ENCODE measurements at places on chromosomes 1 and 21. TPM values are rescaled to one million over a fixed set of nuclear protein-coding genes. Genes with fewer than 3 reads are reported as not detected.

- no peak for DNase-seq
Measured at GRCh38 chr1:225426395-225427234, 1.2 kb downstream of the LBR start.

GRCh38 chr1:183272390-183272848 is 86.4 kb downstream of the LAMC2 start:
- DNase-seq, result no peak

GRCh38 chr1:151972542-151973248 is 21.0 kb downstream of the S100A10 start:
- no peak for DNase-seq

- DNase-seq, result no peak
Measured at GRCh38 chr1:25700626-25701025, 84.0 kb downstream of the MAN1C1 start.

DNA sequence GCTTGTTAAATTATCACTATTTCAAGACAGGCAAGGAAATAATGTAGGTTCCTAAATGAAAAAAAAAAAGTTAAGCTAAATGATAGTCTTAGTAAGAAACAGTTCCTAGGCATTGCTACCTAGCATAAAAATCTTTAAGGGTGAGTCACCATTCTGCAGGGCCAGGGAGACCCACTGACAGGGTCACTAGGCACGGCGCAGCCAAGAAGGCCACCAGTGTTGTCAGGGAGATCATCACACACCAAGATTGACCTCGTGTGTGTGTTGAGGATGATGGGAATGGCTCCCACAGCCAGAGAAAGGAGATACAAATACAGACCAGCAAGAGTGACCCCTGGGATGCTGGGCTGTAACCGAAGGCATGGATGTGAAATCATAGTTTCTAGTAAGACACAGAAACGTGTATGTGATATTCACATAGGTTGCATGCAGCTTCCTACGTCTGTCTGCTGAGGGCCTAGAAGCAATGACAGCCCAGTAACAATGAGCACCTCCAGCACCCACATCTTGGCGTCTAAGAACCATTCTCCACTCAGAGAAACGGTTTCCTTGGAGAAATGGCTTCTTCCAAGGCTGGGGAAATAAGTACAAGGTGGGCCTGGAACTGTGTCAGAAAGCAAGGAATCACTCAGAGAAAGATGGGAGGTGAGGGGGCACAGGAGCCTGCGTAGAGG is 29.1 kb downstream of the RIPK4 start:
- no peak for DNase-seq

DNA sequence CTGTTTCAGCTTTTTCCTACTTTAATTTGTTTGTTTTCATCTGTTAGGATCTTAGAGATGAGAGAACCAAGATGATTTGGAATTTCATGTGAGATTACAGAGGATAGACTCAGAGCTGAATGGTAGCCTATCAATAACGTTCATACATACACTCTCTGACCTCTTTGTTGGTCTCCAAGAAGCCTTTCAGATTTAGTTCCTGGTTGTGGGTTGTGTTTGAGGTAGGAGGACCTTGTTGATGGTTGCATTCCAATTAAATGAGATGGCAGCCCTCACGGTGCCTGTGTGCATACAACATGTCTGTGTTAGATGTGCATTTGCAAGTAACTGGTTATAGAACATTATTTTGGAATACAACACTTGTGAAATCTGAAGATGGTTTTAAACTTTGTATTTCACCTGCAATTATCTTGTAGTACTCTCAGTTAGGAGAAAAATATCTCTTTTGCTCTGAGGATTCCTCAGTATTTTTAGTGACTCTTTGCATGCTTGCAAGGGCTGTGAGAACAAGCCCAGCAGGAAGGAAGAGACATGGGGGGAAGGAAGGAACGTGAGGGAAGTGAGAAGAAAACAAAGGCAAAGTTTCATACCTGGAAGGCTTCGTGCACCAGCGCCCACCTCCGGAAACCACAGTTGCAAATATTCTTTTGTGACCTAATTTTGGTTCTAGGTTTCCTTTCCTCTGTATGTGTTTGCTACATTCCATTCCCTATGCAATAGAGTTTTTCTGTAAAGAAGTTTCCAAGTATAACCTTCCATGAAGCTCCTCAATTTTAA is 291.8 kb downstream of the DISC1 start:
- no peak for DNase-seq

STIL gene
- 5.0 TPM for total RNA-seq

BMP8B gene
- total RNA-seq, result 0.07 TPM
